ENCODE measurements at places on chromosomes 11 and 22. TPM values are rescaled to one million over a fixed set of nuclear protein-coding genes. Genes with fewer than 3 reads are reported as not detected.

The FAM111B gene
- 69.9 TPM for total RNA-seq

GRCh38 chr11:80849253-80849652, 1408.4 kb upstream of the TENM4 start:
- DNase-seq, result no peak
- no peaks in the 10 kb centered on the region for H3K4me1 ChIP-seq
- H3K27ac ChIP-seq, result no peak overlapping the region
- no peaks in the 10 kb centered on the region for H3K27me3 ChIP-seq
- H3K4me3 ChIP-seq, result no peak overlapping the region
- no peaks in the 10 kb centered on the region for H3K36me3 ChIP-seq

The PRR14L gene
- total RNA-seq, result 22.0 TPM

DNA sequence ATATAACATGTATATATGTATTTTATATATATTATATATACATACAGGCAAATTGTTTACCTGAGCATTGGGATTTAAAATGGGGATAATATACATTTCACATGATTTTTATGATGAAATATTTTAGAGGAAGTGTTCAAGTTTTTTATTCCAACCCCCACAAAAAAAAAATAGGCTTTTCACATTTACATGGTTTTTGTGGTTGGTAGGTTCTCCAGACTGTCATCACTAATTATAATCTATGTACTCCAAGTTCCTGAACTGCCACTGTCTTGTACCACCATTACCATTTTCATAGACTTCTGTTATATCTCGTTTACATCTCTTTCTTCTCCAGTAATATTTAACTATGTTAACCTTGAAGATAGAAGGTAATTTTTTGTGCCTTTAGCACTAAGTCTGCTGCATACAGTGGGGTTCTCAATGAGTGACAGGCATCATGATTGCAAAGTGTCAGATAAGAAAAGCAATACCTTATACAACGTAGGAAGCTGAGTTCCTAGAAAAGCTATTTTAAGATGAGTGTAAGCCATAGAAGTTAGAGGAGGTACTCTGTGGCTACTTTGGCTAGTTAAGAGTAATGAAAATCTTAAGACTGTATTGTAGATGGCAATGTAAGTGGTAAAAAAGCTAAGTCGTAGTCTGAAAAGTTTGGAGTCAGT, 5.2 kb downstream of the TMEM126A start:
- H3K4me1 ChIP-seq, result no peaks in the 10 kb centered on the region
- peaks cover 53% of the 10 kb centered on the region for H3K36me3 ChIP-seq
- no peaks in the 10 kb centered on the region for H3K27me3 ChIP-seq
- no peak for DNase-seq
- no peak overlapping the region for H3K27ac ChIP-seq
- no peak overlapping the region for H3K4me3 ChIP-seq

DNA sequence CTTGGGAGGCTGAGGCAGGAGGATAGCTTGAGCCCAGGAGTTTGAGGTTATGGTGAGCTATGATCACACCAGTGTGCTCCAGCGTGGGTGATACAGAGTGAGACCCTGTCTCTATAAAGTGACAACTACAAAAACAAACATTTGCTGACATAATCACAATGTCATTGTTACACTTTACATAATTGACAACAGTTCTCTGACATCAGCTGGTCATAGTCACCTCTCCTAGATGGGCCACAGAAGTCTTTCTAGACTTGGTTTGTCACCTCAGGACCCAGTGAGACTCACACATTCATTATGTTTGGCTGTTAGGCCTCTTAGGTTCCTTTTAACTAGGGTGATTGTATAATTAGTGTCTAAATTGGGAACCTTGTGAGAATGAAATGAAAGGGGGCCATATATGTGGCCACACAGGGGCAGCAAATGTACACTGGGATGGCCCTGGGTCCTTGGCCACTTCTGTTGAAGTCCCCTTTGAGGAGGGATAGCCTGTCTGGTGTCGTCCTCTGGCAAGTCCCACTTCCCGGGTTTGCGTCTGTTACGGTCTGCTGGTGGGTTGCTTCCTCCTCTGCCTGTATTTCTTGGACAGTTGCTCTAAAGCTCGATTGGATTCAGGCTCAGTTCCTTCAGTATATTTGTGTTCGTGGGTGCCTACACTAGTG, 5.8 kb upstream of the PPIL2 start:
- H3K4me3 ChIP-seq, result no peak overlapping the region
- peaks cover 2% of the 10 kb centered on the region for H3K36me3 ChIP-seq
- H3K27ac ChIP-seq, result no peak overlapping the region
- DNase-seq, result peak; percentile 41
- no peaks in the 10 kb centered on the region for H3K27me3 ChIP-seq

- H3K27ac ChIP-seq, result no peak overlapping the region
- H3K36me3 ChIP-seq, result no peaks in the 10 kb centered on the region
- H3K27me3 ChIP-seq, result no peaks in the 10 kb centered on the region
- DNase-seq, result no peak
- no peak overlapping the region for H3K4me3 ChIP-seq
Observed at GRCh38 chr11:117979481-117980211, 6.5 kb upstream of the IL10RA start.

The GGT5 gene
- 0.91 TPM for total RNA-seq

The LAYN gene
- total RNA-seq, result 0.67 TPM

The ATG16L2 gene
- total RNA-seq, result 2.9 TPM

- DNase-seq, result no peak
- H3K4me1 ChIP-seq, result no peaks in the 10 kb centered on the region
- H3K27ac ChIP-seq, result no peak overlapping the region
- H3K4me3 ChIP-seq, result no peak overlapping the region
Observed at GRCh38 chr11:134781380-134781866, 369.4 kb upstream of the B3GAT1 start.

- H3K4me1 ChIP-seq, result no peaks in the 10 kb centered on the region
- no peaks in the 10 kb centered on the region for H3K36me3 ChIP-seq
- DNase-seq, result no peak
- no peaks in the 10 kb centered on the region for H3K27me3 ChIP-seq
Observed at GRCh38 chr11:16204261-16204660, 152.1 kb downstream of the SOX6 start.

DNA sequence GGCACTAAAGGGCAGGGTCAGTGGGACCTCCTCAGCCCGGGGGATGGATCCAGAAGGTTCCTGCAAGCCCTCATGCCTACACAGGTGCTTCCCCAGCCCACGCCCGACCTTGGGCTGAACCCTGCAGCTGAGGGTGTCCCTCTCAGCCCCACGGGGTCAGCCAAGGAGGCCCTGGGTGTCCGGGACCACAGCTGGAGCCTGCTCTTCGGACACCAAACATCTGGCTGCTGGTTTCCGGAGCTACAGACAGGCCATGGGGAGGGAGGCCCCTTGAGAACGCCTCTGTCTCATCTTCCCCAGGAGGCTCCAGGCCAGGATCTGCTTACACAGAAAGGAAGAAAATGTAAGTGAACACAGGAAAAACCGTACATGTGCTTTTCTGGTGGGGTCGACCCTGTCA, 355.7 kb downstream of the MN1 start:
- no peak overlapping the region for H3K4me3 ChIP-seq
- no peaks in the 10 kb centered on the region for H3K27me3 ChIP-seq
- H3K36me3 ChIP-seq, result no peaks in the 10 kb centered on the region
- no peak for DNase-seq
- peaks cover 52% of the 10 kb centered on the region for H3K4me1 ChIP-seq

- H3K27ac ChIP-seq, result no peak overlapping the region
- H3K27me3 ChIP-seq, result peaks cover 11% of the 10 kb centered on the region
- no peak overlapping the region for H3K4me3 ChIP-seq
- H3K4me1 ChIP-seq, result no peaks in the 10 kb centered on the region
- H3K36me3 ChIP-seq, result no peaks in the 10 kb centered on the region
Observed at GRCh38 chr11:36724742-36725385, 126.8 kb upstream of the RAG2 start.

DNA sequence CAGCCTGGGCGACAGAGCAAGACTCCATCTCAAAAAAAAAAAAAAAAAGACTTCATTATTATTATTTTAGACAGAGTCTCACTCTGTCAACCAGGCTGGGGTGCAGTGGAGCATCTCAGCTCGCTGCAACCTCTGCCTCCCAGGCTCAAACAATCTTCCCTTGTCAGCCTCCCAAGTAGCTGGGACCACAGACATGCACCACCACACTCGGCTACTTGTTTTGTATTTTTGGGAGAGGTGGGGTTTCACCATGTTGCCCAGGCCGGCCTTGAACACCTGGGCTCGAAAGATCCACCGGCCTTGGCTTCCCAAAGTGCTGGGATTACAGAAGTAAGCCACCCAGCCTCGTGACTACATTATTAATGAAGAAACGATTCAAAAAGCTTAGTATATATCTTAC, 5.3 kb upstream of the TYMP start:
- H3K27me3 ChIP-seq, result peaks cover 16% of the 10 kb centered on the region
- peaks cover 2% of the 10 kb centered on the region for H3K4me1 ChIP-seq
- H3K27ac ChIP-seq, result no peak overlapping the region
- no peak for DNase-seq
- no peak overlapping the region for H3K4me3 ChIP-seq
- no peaks in the 10 kb centered on the region for H3K36me3 ChIP-seq

DNA sequence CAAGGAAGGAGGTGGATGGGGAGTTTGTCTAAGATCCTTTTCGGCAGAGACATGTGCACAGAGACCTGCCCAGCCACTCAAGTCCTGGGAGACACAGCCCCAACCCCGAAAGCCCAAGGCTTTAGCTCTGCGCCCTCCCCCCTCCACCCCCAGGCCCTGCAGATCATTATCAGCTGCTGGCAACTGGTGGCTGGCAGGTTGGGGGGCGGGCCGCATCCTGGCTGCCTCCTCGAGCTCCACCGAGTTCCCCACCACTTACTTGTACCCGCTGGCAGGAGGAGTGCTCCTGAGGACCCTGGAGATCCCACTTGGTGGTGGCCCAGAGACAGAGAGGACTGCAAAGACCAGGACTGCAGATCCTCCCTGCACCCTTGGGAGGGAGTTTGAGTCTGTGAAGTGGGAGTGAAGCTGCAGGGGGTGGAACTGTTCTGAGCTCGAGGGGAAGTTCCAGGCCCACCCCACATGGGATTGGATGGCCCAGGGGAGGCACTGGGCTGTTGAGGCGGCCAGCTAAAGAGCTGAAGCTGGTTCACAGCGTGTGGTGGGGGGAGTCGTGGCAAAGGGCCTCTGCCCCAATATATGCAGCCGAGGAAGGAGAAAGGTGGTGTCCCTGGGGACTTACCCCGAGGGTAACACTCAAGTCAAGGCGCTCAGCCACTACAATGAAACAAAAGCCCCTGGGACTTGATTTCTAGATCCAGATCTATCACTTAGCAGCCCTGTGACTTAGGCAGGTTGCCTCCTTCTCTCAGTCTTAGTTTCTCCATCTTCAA, 19.9 kb upstream of the CCDC86 start:
- no peak overlapping the region for H3K4me3 ChIP-seq
- H3K27me3 ChIP-seq, result no peaks in the 10 kb centered on the region
- H3K4me1 ChIP-seq, result no peaks in the 10 kb centered on the region
- H3K36me3 ChIP-seq, result no peaks in the 10 kb centered on the region

- no peak overlapping the region for H3K4me3 ChIP-seq
- H3K36me3 ChIP-seq, result peaks cover 14% of the 10 kb centered on the region
- H3K4me1 ChIP-seq, result peaks cover 3% of the 10 kb centered on the region
- peak; percentile 31 for DNase-seq
- H3K27me3 ChIP-seq, result no peaks in the 10 kb centered on the region
- no peak overlapping the region for H3K27ac ChIP-seq
Observed at GRCh38 chr22:25368271-25368670, 148.8 kb downstream of the CRYBB2 start.

The CD81 gene
- 95.3 TPM for total RNA-seq

The OR4D6 gene
- not detected for total RNA-seq

DNA sequence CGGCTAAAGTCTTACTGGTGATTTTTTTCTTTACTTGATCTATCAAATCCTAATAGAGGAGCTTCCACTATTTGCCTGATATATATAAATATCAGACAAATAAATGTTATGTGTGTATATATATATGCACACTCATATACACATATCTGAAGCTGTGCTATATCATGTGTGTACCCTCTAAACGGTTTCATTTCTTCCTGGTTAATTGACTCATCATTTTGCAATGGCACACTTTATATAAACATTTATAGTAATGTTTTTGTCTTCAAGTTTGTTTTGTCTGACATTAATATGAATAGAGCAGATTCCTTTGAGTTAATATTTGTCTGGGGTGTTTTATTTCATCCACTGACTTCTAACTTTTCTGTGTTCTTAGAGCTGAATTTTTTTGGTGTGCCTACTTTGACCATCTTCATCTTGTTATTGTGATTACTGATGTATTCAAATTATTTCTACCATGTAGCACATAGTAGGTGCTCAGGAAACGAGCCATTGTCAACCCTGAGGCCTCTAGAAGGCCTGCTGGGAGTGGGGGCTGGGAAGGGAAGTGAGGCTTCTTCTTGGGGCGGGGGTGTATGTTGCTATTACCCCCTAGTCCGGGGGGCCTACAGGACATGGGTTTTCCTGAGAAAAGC, 82.6 kb downstream of the LRRC32 start:
- no peaks in the 10 kb centered on the region for H3K4me1 ChIP-seq
- H3K36me3 ChIP-seq, result no peaks in the 10 kb centered on the region
- H3K4me3 ChIP-seq, result no peak overlapping the region
- H3K27me3 ChIP-seq, result no peaks in the 10 kb centered on the region
- no peak overlapping the region for H3K27ac ChIP-seq
- no peak for DNase-seq

DNA sequence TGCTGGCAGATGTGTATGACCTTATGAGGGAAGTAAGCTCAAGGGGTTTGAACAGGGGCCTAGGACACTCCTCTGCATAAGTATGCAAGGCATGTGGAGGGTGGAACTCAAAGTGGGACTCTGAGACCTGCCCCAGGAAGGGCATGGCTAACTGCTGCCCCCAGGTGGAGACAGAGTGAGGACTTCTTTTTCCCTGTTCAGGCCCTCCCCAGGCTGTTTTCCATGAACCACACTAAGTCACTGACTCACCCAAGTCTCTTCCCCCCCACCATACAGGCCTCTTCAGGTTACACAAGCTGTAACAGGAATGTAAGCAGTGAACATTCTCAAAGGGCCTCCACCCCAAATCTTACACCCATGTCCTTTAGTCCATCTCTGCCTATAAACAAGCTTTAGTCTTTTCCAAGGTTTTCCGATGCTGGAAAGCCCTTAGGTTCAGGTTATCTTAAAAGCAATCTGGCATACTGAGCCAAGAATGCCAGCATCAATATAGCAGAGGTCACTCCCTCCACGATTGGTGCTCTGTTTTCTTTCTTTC, 13.1 kb downstream of the EEF1G start:
- no peaks in the 10 kb centered on the region for H3K27me3 ChIP-seq
- H3K36me3 ChIP-seq, result peaks cover 69% of the 10 kb centered on the region
- H3K27ac ChIP-seq, result no peak overlapping the region
- no peak overlapping the region for H3K4me3 ChIP-seq
- peak; percentile 83 for DNase-seq
- H3K4me1 ChIP-seq, result peaks cover 36% of the 10 kb centered on the region

DNA sequence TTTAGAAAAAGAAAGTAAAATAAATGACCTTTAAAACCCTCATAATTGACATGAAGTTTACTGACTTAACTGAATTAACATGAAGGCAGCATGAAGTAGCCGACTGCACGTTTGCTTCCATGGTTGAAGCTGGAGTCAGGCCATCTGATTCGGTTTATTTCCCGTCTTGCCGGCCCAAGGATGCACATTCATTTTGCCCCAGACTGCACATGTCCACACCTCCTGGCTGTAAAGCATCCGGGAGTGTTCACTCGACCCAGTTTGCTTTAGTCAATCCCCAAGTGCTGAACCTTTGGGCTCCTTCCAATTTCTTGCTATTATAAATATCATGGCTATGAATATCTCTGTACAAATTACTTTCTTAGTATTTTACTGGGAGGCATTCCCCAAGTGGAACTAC, 17.7 kb upstream of the TUB start:
- H3K4me3 ChIP-seq, result no peak overlapping the region
- H3K36me3 ChIP-seq, result no peaks in the 10 kb centered on the region
- DNase-seq, result no peak
- no peak overlapping the region for H3K27ac ChIP-seq
- peaks cover 8% of the 10 kb centered on the region for H3K4me1 ChIP-seq
- no peaks in the 10 kb centered on the region for H3K27me3 ChIP-seq
